HT1080 (cell line): ENCODE measurements at places on chromosomes 11 and 22. TPM values are rescaled to one million over a fixed set of nuclear protein-coding genes. Genes with fewer than 3 reads are reported as not detected.

GRCh38 chr22:25449781-25450317 is 114.6 kb upstream of the GRK3 start:
- DNase-seq = no peak

DNA sequence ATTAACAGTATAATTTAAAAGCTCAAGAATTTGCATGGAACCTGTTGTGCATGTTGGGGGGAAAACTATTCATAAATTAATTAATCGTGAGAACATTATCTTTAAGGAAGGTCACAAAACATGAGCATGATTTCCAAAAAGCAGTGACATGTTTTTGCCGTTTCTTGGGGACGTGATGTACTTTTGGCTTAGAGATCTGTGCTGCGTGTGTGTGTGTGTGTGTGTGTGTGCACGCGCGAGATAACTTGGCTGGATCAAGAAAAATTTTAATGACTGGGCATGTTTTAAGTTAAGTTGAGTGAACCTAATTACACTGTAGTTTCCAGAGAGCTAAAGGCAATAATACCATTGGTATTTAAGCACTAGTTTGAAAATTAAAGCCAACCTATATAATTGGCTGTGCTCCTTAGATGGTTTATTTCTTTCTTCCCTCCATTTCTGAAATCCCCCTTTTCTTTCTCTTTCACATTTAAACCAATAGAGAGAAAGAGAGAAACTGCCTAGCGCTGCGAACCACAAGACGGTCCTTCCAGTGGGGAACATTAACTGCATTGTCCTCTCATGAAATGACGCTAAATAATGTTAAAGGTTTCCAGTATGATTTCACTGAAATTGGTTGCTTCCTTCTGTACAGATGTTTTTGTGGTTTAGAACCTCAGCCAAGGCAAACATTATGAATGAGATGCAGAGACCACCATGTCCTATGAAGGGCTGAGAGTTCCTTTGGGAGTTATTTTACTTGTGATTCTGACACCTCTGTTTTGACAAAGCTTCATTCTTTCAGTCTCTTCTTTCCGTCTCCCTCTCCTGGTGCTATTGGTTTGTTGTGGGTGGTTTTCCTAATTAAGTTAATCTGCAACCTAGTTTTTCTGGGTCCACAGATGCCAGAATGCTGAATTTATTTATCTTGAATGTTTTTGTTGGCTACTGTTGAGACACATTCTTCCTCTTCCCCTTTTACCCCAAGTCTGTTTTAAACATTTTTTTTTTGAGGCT is 51.7 kb downstream of the ZBTB16 start:
- no peak for DNase-seq

- peak; percentile 50 for DNase-seq
Observed at GRCh38 chr11:102989379-102990047, 34.0 kb upstream of the MMP13 start.

- peak; percentile 75 for DNase-seq
Observed at GRCh38 chr11:111465400-111465799, 46.8 kb downstream of the BTG4 start.

DNA sequence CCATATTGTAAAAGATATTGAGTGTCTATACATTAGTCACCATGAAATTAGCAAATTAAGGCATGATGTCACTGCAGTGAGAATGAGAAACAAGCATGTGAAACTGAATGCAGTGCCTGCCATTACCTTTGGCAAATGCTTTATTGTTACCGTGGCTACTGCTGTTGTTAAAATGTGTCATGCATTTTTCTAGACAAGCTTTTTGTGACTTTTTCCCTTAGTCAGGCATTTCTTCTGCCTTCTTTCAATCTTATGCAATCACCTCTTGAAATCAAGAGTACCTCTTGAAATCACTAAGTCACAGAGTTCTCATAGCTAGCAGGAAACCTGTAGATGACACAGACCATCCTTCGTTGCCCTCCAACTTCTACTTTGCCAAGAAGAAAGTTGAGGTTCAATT is 461.7 kb upstream of the TENM4 start:
- DNase-seq = peak; percentile 13

- no peak for DNase-seq
Observed at GRCh38 chr11:69200331-69201065, 44.8 kb downstream of the SMIM38 start.

DNA sequence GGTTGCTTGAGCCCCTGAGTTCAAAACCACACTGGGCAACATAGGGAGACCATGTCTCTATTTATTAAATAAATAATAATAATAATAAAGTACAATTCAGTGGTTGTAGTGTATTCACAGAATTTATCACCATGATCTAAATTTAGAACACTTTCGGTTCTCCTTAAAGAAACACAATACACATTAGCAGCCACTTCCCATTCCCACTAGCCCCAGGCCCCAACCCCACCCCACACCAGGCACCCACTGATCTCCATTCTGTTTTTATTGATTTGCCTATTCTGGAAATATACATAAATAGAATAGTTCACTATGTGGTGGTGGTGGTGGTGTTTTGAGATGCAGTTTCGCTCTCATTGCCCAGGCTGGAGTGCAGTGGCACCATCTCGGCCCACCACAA is 45.7 kb downstream of the BCL2L13 start:
- DNase-seq = no peak

CD3D gene
- total RNA-seq = 1.0 and 4.0 TPM in 2 replicates

- peak; percentile 75 for DNase-seq
Observed at GRCh38 chr11:13210424-13210823, 67.2 kb upstream of the BMAL1 start.

DNA sequence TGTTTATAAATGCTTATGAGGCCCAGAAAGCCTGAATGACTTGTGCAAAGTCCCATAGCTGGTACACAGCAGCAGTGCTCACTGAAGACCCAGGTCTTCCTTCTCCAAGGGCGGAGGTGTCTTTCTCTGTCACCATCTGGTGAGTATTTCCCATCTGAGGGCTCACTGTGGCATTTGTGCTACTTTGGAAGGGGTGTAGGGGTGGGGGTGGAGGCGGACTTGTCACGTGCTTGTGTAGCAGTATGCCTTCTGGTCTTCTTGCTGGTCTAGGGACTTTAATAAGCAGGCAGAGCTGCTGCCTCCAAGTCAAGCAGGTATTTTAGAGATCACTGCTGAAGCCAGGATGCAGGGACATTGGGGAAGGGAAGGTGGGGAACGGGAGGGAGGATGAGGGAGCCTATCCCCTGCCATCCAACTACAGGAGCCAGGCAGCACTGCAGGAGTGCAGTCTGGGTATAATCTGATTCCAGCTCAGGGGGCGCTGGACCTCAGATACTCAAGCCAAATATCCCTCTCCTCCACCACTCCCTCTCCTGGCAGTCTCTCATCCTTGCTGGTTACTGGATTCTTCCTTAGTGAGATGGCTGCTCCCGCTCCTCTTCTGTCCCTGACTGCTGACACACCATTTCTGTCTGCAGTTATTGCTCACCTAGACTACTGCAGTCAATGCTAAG is 3.4 kb downstream of the ABCC8 start:
- peak; percentile 68 for DNase-seq

OR8D1 gene
- total RNA-seq = not detected in 2 replicates

DNA sequence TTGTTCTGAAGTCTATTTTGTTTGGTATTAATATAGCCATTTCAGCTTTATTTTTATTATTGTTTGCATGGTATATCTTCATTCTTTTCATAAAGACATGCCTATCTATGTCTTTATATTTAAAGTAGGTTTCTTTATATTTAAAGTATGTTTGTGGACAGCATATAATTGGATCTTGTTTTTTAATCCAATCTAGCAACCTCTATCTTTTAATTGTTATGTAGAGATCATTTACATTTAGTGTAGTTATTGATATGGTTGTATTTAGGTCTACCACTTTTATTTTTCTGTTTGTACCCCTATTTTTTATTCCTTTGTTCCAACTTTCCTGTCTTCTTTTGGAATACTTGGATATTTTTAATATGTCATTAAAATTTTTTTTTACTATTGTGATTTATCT is 13.8 kb downstream of the TPBGL start:
- no peak for DNase-seq
